ENCODE measurements at places on chromosomes 5 and 9.

DNA sequence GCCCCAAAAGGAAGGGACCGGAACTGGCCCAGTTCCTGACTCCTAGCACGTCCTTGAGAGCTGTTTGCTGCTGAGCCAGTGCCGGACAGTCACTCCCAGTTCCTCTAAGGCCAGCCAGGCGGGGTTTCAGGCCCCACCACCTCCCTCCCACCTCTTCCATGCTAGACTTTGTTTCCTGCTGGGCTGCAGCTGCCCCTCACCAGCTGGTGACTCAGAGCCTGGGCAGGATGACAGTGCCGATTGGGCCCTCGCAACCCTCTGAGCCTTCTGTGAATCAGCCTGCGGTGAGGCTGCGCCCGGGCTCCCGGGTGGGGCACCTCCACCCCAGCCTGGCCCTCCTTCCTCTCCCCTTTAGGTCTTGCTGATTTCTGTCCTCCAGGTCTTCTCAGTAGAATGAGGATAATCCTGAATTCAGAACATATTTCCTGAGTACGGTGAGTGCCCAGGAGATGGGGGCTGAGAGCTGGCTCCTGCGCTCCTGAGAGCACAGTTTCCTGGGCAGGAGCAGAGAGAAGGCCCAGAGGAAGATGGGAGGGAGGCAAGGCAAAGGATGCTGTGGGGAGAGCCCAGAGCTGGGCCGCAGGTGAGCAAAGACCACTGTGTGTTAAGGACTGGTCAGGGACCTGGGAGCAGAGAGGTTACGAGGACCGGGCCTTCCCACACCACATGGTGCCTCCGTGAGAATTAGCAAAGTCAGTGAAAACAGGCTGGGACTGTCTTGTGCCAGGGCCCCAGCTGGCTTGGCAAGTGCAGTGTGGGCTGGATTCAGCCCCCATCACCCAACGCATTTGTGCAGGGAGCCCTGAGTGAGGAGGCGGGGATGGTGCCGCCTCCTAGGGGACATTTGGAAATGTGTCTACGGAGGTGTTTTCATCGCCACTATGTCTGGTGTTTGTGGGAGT is 32.9 kb upstream of the STXBP1 start:
- no peak for DNase-seq

GRCh38 chr5:10743951-10744350 is 17.1 kb downstream of the DAP start:
- DNase-seq = no peak

DNA sequence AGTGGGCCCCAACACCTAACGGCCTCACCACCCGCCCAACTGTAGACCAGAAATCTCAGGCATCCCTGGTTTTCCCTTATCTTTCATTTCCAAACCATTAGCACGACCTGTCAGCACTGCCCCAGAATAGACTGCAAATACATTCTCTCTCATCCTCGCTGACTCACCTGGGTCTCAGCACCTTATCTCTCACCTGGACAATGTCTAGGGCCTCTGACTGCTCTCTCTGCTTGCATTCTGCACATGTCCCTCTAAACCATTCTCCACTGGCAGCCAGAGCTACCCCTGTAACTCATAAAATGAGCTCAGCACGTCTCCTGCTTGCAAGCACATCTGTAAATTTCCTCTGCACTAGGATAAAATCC is 12.7 kb downstream of the CKMT2 start:
- no peak for DNase-seq

DNA sequence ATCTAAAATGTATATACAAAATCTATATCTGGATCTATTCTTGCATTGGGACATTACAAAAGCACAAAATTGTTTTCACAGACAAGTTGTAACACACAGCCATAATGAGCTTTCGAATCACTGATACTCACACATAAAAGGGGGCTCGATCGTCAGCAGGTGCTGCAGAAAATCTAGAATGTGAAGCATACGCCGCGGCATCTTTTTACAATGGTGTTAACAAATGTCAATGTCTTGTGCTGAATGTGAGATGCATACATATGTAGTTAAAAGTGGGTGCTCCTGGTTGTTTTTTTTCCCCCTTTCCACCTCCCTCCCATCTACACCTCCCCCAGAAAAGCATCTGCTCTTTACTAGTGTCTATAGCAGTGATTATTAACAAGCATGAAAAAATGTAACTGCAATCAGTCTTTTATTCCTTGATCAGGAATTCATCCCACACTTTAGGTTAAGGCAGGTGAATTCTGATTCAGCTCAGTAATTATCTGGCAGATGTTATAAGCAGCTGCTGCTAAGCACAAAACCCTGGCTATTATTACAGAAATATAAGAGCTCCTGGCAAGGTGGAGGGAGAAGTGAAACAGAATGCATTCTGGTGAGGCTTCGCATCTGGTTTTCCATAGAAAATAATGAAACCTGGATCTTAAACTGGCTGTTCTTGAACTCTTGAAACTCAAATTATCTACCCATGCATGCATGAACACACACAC is 114.1 kb downstream of the MPDZ start:
- no peak for DNase-seq

DNA sequence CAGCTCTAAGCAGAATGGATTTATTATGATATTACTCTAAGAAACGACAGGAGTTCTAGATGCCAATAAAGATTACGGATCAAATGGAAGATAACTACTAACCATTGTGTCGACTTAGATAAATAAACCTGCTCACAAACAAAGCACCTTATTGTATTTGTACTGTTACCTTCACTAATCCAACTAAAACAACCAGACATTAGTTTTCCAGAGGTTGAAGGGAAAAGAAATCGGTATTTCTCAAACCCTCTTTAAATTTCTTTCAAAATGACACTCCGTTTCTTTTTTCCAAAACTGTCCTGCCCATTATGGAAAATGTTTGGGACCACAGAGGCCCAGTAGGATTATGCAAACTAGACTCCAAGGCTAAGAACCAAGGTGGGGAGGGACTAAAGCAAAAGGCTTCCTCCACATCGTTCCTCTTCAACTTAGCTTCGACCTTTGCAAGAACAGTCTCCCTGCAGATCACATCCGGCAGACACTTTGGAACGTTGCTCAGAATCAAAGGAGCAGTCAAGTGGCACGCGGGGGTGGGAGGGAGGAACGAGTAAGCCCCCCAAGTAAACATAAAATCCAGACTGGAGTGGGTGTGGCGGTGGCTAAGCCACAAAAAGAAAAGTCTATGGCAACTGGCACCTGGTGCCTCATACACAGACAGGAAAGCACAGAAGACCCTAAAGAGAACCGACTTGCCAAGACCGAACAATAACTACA is 2.7 kb downstream of the MLLT3 start:
- DNase-seq = no peak

- DNase-seq = no peak
These were observed 82.1 kb downstream of the SLIT3 start for GRCh38 chr5:169218861-169219260.
